ACHN (cell line): ENCODE measurements at places on chromosomes 13 and 19.

GRCh38 chr19:3338541-3339181, 27.7 kb upstream of the NFIC start:
- DNase-seq: no peak

GRCh38 chr13:31909864-31910551, 121.6 kb upstream of the FRY start:
- DNase-seq: peak; percentile 54

- peak; percentile 48 for DNase-seq
These were observed 422 bp upstream of the MTUS2 start for GRCh38 chr13:28819735-28820098.

- DNase-seq: peak; percentile 31
These were observed 126.2 kb downstream of the LMO7 start for GRCh38 chr13:75762076-75762937.

GRCh38 chr19:16327911-16328823, 3.5 kb downstream of the KLF2 start:
- DNase-seq: no peak

- peak; percentile 79 for DNase-seq
These were observed at the start of gene RASA3 for GRCh38 chr13:114132419-114133121. TSS of gene RASA3 (minus strand) at chr13:114132623. CDS start at chr13:114132489, 134 bp downstream.

- DNase-seq: no peak
These were observed 81.2 kb upstream of the STK24 start for GRCh38 chr13:98658131-98658530.

DNA sequence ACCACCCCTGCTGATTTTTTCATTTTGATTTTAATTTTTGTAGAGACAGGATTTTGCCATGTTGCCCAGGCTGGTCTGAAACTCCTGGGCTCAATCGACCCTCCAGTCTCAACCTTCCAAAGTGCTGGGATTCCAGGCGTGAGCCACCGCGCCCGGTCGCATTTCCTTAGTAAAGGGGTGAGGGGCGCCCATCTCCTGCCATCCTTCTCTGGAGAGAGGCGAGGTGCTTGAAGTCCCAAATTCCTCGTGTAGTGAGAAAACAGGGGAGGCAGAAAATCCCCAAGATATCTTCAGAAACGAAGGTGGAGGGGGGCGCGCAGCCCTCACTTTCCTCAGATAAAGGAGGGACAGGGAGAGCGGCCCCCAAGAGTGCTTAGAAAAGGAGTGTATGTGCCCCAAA, 21.0 kb upstream of the GATAD2A start:
- no peak for DNase-seq

GRCh38 chr19:56132316-56132822, 8.7 kb upstream of the ZNF444 start:
- no peak for DNase-seq

GRCh38 chr19:5046339-5047039, 77.6 kb downstream of the KDM4B start:
- no peak for DNase-seq

DNA sequence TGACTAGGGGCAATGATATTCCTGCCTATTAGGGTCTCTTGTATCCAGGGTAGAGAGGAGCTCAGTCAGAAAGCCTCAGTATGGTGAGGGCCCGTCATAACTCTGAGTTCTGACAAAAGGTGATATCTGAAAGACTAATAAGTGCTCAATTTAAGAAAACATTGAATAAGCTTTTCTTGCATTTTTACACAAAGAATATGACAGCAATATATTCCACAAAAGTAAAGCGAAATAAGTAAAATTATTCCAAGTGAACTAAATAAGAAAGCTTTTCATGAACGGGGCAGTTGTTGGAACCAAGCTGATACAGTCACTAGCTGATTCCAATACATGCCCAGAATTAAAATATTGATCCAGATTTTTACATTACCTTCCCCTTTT, 40.5 kb downstream of the CEACAM1 start:
- no peak for DNase-seq

GRCh38 chr19:38848299-38849146, 1.3 kb downstream of the HNRNPL start:
- peak; percentile 18 for DNase-seq

DNA sequence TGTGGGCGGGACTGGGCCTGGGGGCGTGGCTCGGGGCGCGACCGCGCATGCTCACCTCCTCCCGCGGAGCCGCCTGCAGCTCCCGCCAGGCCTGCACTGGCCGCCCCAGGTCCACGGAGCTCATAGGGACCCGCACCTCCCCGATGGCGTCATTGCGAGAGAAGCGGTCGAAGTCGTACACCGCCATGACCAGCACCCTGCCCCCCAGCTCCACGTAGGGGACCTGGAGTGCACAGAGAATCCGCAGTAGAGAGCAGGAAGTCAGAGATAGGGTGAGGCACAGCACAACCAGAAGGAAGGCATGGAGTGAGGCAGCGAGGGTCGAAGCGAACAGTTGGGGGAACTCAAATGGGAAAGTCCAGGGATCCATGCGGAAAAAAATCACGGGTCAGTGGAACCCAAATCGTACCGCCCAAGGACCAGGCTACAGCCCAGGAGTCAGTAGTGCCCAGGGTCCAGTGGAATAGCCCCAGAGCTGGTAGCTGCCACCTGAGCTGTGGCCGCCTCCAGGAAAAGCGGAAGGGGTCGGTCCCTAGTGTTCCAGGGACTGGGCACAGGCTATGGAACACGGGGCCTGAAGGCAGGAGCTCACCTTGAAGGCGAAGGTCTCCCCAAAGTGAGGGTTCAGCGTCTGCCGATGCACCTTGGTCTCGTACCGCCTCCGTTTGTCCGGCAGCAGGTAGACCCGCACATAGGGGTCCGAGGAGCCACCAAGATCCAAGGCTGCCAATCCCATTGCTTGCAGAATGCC, 4.8 kb downstream of the SYT5 start:
- DNase-seq: no peak

DNA sequence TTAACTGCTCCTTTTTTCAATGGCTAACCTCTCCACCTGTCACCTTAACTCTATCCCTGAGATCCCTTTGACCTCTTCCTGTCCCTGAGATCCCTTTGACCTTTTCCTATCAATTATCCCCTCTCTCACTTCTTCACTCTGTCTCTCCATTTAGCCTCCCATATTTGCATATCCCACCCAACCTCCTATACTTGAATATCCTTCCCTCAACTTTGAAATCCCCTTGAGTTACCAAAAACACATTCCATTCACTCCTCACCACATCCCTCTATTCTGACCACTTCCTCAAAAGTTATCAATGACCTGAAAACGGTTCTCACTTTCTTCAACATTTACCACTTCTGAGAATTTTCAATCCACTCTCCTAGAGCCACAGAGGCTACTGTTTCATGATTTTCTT, 3.0 kb downstream of the MYCBP2 start:
- no peak for DNase-seq

GRCh38 chr13:38804536-38804935, 117.7 kb downstream of the FREM2 start:
- peak; percentile 76 for DNase-seq

GRCh38 chr13:40970803-40971202, 48.3 kb downstream of the ELF1 start:
- DNase-seq: no peak

GRCh38 chr13:43785261-43785649, 1.5 kb downstream of the ENOX1 start:
- DNase-seq: no peak

DNA sequence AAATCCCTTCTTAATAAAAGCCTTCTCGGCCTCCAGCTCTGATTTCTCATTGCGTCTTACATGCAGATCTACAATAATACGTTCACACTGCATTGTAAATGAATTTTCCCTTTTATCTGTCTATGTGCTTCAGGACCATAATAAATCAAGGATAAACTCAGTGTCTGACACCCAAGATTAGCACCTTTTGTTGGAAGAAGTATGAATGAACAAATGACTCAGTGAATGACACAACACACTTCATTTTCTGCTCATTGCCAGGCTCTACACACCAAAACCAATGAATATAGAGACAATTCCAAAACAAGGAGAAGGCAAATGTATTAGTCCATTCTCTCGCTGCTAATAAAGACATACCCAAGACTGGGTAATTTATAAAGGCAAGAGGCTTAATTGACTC, 1224.4 kb downstream of the EFNB2 start:
- DNase-seq: no peak

- DNase-seq: no peak
These were observed 37.7 kb downstream of the ACSBG2 start for GRCh38 chr19:6173190-6173589.

GRCh38 chr19:18225702-18226468, at the start of gene PDE4C:
TSS of gene PDE4C (minus strand) at chr19:18226438. CDS start at chr19:18226415, 23 bp downstream.
- DNase-seq: no peak
